ENCODE measurements at places on chromosomes 7 and 10.

- no peak for DNase-seq
Observed at GRCh38 chr10:49700997-49701396, 21.5 kb downstream of the C10orf53 start.

DNA sequence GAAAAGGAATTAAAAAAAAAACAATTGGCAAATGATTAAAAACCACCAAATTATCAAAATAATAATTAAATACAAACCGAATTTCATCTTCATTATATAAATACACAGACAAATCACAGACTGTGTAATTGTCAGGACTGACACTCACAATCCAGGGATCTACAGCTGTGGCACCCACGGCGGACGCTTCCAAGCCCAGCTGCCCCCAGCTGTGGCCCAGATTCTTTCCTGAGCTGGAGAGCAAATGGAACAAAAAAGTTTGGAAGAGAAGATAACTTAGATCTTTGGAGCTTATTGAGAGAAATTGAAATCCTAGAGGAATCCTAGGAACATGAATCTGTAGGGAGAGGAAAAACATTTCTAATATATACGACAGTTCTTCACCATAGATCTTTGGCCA lies 316.1 kb downstream of the OTUD1 start:
- no peak for DNase-seq

- no peak for DNase-seq
Observed at GRCh38 chr7:98902523-98902922, 24.2 kb downstream of the TRRAP start.

DNA sequence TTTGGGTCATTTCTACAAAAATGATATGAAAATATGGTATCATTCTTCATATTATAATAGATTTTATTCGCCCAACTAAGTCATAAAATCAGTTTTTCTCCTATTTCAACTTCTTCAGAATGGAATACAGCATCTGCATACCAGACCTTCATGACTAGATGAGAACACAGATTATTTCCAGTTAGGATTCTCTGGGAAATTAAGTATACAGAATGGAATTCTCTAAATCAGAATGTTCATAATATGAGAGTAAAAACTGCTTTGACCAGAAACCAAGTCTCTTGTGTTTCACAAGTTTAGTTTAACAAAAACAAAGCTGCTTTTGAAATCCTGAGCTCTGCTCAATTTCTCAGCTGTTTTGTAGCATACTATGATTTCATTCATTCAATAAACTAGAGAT lies 160.3 kb upstream of the SEMA3A start:
- no peak for DNase-seq

GRCh38 chr10:3127921-3128320 lies 44.7 kb downstream of the PITRM1 start:
- DNase-seq = no peak

DNA sequence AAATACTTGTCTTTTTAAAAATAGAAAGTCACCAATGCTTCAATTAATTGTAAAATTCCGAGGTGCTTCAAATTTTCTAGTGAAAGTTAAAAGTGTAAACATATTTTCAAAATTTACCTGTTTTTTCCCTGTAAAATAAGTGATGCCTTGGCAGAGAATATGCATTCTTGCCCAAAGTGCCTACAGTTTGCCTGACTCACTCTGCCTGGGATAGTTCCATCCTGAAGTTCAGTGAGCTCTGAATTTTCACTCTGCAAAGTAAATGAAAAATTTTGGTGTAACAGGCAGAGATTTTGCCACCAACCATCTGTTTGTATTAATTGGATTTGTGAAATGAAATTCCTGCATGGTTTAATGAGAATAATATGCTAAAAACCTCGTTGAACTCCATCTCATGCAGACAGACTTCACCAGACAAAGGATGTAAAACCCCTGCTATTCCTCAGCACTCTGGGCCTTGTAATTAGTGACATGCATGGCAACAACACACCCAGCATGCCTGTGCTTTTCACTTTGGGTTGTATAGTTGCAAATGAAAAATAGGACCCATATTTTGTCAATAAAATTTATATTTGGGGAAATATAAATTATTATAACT lies 117.4 kb upstream of the GNAI1 start:
- no peak for DNase-seq

DNA sequence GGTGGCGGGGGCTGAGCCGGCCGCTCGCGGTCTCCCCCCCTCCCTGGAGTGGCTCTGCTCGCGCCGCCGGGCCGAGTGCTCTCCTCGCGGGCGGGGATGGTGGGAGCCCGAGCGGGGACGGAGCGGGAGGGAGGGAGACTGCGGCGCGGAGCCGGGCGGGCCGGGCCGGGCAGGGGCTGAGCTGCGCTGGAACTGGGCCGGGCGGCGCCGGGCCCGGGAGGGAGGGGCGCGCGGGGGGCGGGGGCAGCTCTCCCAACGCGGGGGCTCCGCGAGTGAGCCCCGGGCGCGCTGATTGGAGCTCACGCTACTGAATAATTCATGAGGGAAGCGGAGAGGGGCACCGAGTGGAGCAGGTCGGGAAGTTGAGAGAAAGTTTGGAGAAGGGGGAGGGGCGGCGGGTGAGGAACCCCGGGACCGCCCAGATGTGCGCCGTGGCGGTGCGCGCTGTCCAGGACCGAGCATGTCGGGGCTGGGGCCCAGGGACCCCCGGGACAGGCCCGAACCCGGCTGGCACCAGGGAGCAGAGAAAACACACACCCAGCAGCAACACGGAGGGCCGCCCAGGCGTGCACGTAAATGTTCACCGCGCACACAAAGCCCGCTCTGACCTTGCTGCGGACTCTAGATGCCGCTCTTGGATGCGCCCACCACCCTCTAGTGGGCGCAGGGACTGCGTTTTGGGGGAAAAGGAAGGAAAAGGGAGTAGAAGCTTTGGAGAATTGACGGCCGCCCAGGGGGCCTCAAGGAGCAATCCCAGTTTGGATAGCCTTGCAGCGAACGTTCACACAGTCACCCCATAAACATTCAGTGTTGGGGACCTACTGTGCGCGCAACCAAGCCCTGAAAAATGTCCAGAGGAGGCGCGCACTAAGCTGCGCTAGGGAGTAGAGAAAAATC lies at the start of gene EPHB4:
Gene EPHB4, minus strand, starts transcription at position 194 of the 897 bp plus-strand sequence. CDS start 493 bp downstream, outside the sequence.
- DNase-seq = peak; percentile 13

All from activated naive CD4-positive, alpha-beta T cell treated with anti-CD3 and anti-CD28 coated beads for 36 hours (primary cell).